ENCODE measurements at places on chromosomes 13 and 19.
A peak's percentile ranks its signal among the peaks of the same experiment; 100 is the strongest.

DNA sequence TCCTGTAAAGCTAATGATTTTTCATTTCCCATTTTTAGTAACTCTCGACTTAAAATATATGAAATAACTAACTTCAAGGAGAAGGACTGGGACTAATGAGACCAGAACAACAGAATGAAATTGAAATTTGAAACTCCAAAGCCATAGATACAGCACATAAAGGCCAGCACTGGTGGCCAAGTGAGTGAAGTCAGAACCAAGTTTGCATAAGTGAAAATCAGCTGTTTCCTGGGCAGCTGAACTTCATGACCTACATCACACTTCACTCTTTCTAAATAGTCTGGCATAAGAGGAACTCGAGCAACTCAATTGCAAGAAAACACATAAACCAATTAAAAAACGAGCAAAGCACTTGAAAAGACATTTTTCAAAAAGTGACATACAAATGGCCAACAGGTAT is 84.5 kb downstream of the DCLK1 start:
- no peak for DNase-seq

DNA sequence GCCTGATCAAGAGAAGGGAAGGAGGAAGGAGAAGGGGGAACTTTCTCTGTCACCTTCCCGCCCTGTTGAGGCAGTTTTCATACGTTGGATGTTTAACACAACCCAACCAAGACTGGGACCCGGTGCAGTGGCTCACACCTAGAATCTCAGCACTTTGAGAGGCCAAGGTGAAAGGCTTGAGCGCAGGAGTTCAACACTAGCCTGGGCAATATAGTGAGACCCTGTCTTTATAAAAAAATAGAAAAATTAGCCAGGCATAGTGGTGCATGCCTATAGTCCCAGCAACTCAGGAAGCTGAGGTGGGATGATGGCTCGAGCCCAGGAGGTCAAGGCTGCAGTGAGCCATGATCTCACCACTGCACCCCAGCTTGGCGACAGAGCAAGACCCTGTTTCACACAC is 59.4 kb upstream of the PEG3 start:
- DNase-seq, result no peak

GRCh38 chr13:113793718-113794085 is 34.7 kb downstream of the TMEM255B start:
- DNase-seq, result no peak

GRCh38 chr19:20102097-20102496 is 24.3 kb downstream of the ZNF90 start:
- DNase-seq, result no peak

DNA sequence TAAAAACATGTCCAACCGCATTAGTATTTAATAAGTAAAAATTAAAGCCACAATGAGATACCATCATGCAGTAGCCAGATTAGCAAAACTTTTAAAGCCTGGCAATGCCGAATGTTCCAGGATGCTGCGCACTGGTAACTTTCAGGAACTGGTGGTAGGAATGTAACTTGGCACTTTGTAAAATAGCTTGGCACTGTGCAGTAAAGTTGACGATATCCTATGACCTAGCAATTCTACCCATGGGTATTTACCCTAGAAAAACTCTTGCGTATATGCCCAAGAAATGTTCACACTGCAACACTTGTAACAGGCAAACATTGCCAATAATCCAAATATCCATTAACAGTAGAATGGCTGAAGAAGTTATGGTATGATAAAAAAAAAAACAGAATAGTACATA is 97.7 kb downstream of the SPACA7 start:
- no peak for DNase-seq

DNA sequence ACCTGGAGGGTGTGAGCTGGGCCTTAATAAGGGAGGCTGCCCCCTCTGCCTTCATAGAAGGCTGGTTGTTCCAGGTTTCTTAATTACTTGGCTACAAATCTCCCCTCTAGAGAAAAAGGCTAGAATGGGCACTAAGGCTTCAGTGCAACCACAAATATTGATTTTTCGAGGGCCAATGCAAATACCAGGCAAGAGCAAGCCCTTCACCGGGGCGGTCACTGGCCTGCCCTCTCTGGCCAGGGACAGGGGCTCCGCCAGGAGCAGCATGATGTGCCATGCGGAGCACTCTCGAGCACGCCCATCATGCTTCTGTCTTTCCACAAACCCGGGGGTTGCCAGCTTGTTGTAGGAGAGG is 127.8 kb upstream of the SPACA7 start:
- DNase-seq, result no peak

- no peak for DNase-seq
Measured at GRCh38 chr19:33524024-33524664, 2.6 kb upstream of the PEPD start.

DNA sequence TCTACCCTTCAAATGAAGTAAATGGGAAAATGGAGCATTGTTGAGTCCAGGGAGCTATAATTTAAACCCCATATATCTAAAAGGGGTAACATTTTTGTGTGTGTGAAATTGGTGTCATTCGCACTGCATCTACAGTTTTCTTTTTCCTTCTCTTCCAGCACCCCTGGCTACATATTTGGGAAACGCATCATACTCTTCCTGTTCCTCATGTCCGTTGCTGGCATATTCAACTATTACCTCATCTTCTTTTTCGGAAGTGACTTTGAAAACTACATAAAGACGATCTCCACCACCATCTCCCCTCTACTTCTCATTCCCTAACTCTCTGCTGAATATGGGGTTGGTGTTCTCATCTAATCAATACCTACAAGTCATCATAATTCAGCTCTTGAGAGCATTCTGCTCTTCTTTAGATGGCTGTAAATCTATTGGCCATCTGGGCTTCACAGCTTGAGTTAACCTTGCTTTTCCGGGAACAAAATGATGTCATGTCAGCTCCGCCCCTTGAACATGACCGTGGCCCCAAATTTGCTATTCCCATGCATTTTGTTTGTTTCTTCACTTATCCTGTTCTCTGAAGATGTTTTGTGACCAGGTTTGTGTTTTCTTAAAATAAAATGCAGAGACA is 28.6 kb downstream of the ALOX5AP start:
- no peak for DNase-seq

- no peak for DNase-seq
Measured at GRCh38 chr19:31085125-31085524, 264.1 kb downstream of the TSHZ3 start.

DNA sequence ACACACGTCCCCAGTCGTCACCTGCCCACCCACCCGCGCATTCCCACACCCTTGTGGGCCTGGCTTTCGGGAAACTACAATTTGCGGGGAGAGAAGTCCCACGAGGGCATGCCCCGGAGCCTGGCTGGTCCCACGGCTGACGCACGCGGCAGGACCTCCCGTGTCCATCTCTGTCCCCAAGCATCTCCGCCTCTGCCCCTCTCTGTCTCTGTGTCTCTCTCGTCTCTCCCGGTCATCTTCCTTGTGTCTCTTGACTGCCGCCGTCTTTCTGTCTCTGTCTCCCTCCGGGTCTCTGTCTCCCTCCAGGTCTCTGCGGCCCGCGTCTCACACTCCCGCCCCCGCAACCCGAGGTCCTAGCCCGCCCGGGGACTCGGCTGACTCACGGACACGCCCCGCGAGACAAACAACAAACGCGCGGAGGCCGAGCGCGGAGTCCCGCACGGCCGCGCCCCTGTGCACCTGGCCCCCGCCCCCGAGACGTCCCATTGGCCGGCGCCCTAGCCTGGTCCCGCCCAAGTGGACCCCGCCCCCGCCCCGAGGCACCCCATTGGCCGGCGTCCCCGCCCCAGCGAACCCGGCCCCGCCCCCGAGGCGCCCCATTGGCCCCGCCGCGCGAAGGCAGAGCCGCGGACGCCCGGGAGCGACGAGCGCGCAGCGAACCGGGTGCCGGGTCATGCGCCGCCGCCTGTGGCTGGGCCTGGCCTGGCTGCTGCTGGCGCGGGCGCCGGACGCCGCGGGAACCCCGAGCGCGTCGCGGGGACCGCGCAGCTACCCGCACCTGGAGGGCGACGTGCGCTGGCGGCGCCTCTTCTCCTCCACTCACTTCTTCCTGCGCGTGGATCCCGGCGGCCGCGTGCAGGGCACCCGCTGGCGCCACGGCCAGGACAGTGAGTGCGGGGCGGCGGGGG is at the start of gene FGF22:
Gene FGF22, plus strand, starts transcription at position 627 of the 908 bp plus-strand sequence. Its CDS starts 47 bp downstream, at position 674.
- DNase-seq, result peak; percentile 95

DNA sequence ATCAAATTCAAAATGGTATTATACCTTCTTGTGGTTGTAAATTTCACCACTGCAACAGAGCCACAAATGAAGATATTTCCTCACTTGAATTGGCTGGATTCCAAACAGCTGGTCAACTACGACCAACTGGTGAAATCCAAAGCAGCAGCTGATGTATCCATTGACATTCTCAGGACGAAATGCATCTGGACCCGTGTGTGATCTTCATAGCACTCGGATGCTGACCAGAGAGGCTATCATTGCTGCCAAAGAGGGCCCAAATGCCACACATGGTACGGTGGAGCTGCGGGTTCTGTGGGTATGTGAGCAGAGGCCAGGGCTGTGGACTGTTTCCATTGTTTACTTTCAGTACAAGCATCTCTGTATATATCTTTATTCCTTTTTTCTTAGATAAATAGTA is 25.6 kb upstream of the PCCA start:
- no peak for DNase-seq

GRCh38 chr19:50791594-50792271 is 1.5 kb downstream of the ACP4 start:
- DNase-seq, result no peak

DNA sequence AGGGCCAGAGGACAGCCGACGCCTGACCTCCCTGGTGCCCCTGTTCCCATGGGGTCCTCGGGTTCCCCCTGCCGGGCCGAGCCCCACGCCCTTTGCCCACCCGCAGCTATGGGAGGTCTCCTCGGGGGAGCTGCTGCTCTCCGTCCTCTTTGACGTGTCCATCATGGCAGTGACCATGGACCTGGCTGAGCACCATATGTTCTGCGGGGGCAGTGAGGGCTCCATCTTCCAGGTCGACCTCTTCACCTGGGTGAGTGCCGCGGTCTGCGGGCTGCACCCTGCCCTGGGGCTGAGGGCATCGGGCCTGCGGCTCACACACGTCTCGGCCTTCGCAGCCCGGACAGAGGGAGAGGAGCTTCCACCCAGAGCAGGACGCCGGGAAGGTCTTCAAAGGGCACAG is 6.6 kb downstream of the WDR18 start:
- no peak for DNase-seq

GRCh38 chr13:20607015-20607414 is 40.1 kb downstream of the IFT88 start:
- no peak for DNase-seq

DNA sequence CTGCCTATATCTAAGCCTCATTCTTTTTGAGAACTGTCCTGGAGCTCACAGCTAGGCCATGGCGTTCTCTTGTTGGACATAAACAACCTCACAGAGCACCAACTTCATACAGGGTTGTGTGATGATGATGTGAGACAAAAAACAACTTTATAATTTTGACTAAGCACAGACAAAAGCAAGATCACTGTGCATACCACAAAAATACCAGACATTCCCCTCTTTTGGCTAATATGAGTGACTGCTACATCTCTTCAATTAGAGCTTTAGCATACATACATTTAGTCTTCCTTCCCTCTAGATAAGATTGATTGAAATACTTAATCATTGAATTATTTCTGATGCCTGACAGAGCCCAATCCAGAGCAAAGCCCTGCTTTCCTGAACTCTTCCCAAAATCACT is 8.3 kb downstream of the MAB21L1 start:
- DNase-seq, result no peak

DNA sequence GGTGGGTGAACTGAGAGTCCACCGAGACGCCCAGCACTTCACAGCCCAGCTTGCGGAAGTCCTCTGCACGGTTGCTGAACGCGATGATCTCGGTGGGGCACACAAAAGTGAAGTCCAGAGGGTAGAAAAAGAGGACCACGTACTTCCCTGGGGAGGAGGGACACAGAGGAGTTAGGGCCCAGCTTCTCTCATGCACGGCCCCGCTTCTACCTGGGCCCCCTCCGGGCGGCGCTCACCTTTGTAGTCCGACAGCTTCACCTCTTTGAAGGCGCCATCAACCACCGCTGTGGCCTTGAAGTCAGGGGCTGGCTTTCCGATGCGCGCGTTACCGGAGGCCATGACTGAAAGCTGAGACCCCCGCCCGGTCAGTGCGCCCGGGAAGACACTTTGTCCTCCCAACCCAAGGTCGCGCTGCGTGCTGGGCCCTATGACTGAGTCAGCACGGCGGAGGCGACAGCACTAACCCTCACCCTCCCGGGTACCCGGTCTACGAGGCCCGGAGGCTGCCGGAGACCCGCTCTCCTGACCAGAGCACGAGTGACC is 606 bp downstream of the PRDX2 start:
- DNase-seq, result no peak

DNA sequence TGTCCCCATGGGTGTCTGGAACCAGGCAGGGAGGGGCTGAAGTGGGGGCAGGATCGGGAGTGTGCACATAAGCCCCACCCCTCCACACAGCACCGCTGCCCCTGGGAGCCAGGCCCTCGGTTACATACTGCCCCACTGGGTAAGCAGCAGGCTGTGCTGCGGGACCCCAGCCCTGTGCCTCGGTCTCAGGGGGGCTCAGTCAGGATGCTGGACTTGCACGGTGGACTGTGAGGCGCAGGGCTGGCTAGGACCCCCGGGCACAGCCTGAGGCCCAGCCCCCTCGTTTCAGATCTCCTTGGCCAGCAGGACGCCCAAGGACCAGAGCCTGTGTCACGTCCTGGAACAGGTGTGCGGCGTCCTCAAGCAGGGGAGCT is 16.3 kb downstream of the MPND start:
- DNase-seq, result no peak

DNA sequence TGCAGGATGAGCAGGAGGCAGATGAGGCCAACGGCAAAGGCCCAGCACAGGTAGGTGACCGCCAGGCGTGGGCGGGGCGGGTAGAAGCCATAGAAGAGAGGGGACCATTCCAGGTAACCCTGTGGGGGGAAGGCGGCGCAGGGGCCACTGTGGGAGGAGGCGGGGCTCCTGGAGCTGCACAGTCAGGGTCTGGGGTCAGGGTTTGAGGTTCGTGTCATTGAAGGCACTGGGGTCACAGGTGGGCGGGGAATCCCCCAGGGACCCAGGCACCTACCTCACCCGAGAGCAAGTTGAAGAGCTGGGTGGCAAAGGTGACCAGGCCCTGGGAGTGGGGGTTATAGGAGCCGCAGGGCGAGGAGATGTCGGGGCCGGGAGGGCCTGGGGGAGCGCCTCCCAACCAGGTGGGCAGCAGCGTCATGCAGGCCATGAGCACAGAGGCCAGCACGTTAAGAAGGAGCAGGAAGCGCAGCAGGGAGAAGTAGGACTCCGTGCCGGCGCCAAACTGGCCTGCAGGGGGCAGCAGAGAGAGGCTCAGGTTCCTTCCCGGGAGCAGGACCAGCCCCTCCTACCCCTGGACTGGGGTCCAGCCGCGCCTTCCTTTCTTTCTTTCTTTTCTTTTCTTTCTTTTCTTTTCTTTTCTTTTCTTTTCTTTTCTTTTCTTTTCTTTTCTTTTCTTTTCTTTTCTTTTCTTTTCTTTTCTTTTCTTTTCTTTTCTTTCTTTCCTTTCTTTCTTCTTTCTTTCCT is 4.6 kb downstream of the TMC4 start:
- DNase-seq, result peak; percentile 86

GRCh38 chr19:4575267-4576015 is 16.0 kb upstream of the SEMA6B start:
- no peak for DNase-seq
